ENCODE measurements at places on chromosomes 3 and 15. TPM values are rescaled to one million over a fixed set of nuclear protein-coding genes. Genes with fewer than 3 reads are reported as not detected.

DNA sequence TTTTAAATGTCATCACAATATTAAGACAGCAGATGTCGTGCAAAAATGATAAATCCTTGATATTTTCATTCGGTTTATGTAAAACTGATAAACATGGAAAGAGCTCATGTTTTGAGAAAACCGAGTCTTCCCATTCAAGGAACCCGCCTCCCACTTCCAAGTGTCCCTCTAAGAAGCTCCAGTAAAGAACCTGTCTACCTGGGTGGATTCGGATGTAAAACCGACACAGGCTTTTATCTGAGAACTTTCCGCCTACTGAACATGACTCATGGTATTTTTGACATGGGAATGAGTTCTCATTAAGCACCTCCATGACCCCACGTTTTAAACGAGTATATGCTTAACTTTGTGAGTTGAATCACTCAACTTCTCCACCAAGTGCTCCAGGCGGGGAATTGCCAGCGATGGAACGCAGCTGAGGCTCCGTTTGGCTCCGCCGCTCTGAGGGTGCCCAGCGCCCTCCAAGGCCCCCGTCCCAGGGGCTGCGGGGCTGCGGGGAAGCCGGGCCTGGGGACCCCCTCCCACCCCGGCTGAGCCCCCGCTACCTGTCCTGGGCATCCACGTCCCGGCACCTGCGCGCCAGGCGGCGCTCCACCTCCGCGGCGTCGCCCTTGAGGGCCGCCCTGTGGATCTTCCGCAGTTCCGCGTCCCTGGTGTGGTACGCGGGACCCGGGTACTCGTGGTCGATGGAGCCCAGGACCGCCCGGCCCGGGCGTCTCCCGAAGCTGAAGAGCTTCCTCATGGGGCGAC lies 119.9 kb downstream of the LMLN start:
- DNase-seq: peak; percentile 31

DNA sequence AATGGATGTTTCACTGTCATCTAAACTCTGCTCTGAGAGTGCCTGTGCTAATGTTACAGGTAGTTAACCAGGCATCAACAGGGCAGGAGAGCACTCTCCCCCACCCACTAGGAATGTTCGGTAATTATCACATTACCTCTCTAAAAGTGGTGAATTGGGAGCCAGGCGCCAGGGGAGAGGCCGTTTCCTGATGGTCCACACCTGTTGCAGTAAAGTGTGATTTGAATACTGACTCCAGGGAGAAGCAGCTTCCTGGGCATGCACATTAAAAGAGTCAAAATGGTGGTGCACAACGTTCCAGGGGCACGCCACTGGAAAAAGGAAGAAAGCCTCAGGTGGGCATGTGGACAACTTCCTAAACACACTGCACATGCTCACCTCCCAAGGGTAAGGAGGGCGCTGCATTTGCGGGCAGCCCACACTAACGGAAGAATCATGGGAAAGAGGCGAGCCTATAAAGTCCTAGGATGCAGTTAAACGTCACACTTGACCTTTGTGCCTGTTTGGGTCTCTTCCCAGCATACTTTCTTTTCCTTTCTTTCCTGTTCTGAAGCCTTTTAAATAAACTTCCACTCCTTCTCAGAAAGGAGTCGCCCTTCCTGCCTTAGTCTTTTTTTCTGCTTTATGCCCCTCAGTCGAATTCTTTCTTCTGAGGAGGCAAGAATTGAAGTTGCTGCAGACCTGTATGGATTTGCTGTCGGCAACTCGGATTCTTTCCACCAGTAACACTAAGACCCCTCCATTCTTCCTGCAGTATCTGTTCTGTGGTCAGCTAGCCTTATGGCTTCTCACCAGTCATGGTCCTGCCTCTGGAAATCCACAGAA lies 28.9 kb upstream of the GPD1L start:
- DNase-seq: no peak

GRCh38 chr3:185960522-185961288 lies 22.9 kb upstream of the TRA2B start:
- no peak for DNase-seq

DNA sequence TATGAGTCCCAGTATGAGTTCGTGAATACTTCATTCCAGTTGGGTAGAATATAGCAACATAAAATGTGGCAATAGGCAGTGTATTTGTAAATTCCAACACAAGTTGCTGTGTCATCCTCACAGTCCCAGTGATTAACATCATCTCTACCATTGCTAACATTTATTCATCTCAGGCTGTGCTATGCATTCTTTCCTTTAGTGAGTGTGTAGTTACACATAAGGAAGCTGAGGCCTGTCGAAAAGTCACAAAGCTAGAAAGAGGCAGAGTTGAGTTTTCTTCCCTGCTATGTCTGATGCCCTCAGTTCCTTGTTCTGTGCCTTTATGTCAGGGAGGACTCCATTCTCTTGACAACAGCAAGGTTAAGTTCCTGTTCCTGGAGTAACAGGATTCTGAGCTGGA lies 96.4 kb downstream of the FNDC3B start:
- no peak for DNase-seq

DNA sequence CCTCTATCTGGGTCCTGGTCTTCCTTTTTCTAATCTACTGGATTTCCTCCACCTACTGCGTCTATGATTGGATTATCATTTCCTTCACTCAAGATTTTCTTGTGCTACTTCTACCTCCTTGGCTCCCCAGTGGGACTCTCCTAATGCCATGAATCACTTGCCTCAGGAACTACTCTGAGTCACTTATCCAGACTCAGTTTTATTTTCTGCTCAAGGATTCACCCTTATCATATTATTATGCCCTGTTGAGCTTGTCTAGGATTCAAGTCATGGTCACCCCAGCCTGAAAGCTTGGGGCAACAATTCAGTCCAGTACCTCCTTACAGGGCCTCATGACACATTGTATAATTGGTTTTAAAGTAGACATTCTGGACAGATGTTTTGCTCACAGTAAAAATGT lies 968.1 kb downstream of the ROBO1 start:
- no peak for DNase-seq

- no peak for DNase-seq
Measured at GRCh38 chr3:48945432-48945831, 26.8 kb downstream of the ARIH2 start.

The FEZF2 gene
- total RNA-seq: not detected

The LRRN1 gene
- 0.80 TPM for total RNA-seq

The SLC12A1 gene
- not detected for total RNA-seq
